ENCODE measurements at places on chromosomes 11 and 22.

- no peak for DNase-seq
Measured at GRCh38 chr22:35892192-35892591, 136.4 kb downstream of the RBFOX2 start.

DNA sequence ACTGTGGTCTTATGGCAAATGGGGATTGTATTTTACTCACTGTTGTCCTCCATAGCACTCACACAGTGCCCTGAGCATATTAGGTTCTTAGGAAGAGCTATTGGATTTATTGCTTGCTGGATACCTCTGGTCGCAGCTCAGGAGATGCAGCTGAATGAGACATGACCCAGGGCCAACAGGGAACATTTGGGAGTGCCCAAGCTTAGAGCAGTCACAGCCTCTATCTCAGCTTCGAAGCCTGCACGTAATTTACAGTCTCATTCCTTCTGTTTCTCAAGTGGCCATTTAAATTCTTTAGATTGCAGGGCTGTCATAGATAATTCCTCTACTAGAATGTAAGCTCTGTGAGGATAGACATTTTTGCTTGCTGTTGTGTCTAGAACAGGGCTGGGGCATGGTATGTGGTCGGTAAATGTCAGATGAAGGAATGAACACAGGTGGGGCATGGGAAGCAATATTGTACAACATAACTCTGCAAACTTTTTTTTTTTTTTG lies 192.8 kb downstream of the GRIK4 start:
- DNase-seq = no peak

DNA sequence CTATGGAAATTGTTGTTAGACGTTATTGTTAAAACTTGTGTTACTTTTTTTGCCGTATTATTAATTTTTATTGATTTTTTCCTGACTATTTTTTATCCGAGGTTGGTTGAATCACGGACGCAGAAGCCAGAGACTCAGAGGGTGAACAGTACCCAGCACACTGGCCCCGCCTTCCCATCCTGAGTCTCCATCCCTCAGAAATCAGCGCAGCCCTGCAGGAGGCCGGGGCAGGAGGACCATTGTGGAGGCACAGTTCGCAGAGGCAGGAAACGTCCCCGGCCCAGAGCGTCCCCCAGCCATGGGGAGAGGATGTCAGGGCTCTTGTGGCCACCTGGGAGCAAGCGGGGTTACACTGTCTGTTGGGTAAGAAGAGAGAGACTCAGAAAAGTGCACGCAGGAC lies 843.0 kb downstream of the BRD1 start:
- no peak for DNase-seq

DNA sequence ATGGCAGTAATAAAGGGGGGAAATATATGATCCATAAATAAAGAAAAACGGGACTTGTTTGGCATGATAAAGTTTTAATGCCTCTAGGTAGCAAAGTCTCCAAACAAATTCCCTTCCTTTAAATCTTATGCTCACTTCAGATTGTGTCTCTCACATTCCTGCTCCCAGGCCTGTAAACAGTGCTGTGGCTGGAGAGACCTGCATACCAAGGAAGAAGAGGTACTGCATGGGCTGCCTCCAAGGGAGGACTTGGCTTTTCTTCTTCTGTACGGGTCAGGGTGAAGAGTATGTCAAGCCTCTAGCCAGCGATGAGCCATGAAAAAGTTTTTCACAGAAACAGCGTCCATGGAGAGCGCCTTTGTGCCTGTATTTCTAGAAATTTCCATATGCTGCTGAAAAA lies 161.8 kb downstream of the KIRREL3 start:
- no peak for DNase-seq

- DNase-seq = no peak
Measured at GRCh38 chr11:23021287-23021863, 161.1 kb upstream of the CCDC179 start.

DNA sequence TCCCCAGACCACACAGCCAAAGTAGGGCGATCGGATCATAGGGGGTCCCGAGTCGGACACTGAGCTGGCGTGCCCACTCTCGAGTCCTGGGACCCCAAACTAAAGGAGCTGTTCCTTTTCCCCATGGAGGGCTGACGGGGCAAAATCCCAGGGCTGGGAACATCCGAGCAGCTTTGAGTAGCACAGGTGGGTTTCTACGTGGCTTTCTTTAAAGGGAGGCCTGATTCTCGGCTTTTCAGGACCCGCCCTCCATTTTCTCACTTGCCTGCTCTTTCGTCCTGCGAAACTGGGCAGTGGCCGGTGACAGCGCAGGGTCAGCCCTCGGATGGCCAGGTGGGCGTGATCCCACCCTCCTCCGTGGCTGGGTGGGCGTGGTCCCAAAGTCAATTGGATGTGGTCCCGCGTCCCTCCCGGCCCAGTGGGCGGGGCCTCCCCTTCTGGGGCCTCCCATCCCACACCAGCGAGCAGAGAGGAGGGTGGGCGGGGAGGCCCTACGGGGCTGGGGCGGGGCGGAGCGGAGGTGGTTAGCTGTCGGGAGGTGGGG lies 17.5 kb upstream of the TXNRD2 start:
- no peak for DNase-seq

DNA sequence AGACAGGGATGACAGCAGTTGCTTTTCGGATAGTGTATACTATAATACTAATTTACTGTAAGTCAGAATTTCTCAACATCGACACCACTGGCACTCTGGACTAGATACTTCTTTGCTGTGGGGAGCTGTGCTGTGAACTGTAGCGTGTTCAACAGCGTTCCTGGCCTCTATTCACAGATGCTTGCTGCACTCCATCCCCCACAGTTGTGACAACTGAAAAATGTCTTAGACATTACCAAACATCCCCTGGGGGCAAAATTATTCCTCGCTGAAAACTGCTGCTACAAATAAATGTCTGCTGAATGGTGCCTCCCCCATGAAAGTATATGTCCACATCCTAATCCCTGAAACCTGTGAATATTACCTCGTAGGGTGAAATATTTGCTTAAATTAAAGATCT lies 7.5 kb upstream of the SLC15A3 start:
- no peak for DNase-seq

Measured in stimulated activated CD4-positive, alpha-beta T cell treated with anti-CD3 and anti-CD28 coated beads, Interleukin-4, amount 100 ng/mL, for 1 hour (primary cell).